ENCODE measurements at places on chromosomes 2 and 18.

GRCh38 chr18:55534996-55535395 is 53.0 kb downstream of the TCF4 start:
- DNase-seq, result no peak

- no peak for DNase-seq
These were observed 52.1 kb downstream of the ZBTB7C start for GRCh38 chr18:48356909-48357631.

- DNase-seq, result no peak
These were observed 97.8 kb downstream of the CSRNP3 start for GRCh38 chr2:165567273-165567672.

DNA sequence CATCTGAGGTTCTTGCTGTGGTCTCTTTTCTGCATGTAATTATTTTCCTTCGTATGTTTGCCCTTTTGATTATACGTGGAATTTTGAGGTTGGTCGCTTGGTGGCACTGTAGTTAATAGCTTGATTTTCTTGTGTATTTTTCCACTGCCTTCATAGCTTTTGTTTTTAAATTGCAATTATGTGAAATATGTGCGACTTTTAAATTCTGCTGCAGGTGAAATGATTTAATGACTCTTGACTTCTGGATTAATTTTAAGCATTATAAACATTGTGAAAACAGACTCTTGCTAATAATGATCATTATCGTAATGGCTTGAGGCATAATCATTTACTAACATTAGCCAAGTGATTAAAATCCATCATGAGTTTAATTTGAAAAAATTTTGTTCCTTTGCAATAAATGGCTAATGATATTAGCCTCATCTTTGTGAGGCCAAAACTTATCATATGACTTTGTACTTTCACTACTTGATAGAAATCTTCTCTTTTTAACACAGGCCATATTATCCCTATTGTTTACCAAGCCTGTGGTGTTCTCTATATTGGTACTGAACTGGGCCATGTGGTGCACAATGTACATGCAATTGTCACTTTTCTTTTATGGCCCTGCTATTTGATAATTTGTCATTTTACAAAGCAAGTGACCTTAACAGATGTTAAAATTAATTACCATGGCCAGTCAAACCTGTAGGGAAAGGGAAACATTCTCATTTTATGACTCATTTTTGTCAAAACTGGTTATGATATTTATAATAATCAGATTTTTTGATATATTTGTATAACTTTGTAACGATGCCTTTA is 62.8 kb upstream of the NEUROD1 start:
- peak; percentile 56 for DNase-seq

DNA sequence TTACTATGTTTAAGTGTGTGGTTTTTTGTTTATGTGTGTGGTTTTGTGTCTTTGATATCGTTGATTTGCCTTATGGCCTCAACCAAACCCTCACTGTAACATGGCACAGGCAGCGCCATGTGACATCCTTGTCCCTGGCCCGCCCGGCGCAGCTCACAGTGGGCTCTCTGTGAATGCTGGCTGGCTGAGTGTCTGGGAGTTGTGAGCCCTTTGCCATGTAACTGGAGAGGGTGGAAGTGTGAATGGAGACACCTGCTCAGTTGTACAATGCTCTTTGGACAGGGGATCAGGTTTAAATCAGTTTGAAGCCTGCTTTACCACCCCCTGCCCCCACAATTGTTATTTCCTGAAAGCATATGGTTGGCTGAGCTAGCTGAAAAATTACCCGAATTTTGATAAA is 41.8 kb downstream of the TCF7L1 start:
- DNase-seq, result no peak

GRCh38 chr2:149561309-149561926 is 26.2 kb downstream of the MMADHC start:
- DNase-seq, result peak; percentile 12

GRCh38 chr2:24345937-24346336 is 14.4 kb downstream of the ITSN2 start:
- no peak for DNase-seq

- DNase-seq, result no peak
These were observed 29.3 kb downstream of the COX7A2L start for GRCh38 chr2:42331569-42332284.

DNA sequence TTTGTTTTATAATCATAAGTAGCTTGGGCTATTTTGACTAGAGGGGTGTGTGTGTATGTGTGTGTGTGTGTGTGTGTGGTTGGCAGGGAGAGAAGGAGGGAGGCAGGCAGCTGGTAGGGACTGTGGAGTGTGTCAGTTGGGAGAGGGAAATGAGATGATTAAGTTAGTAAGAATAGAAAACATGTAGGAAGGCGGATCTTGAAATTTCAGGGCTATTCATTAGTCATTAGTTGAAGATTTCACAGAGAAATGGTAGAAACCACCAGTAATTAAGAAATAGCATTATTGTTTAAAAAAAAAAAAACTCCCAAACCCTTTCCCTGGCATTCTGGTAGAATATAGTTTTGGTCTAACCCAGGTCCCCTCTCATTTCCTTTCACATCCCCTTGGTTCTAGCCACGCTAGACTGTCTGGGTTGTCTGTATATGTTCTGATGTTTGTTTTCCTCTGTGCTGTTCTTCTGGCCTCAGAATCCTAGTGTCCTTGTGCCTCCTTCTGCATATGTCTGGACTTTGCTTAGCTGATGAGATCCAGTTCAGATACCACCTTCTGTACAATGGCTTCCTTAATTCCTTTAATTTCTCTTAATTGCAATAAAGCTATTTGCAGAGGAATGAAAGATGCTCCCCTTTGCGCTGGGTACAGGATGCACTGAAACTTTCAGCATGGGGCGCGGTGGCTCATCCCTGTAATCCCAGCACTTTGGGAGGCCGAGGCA is 161.6 kb downstream of the NEDD4L start:
- DNase-seq, result peak; percentile 95

DNA sequence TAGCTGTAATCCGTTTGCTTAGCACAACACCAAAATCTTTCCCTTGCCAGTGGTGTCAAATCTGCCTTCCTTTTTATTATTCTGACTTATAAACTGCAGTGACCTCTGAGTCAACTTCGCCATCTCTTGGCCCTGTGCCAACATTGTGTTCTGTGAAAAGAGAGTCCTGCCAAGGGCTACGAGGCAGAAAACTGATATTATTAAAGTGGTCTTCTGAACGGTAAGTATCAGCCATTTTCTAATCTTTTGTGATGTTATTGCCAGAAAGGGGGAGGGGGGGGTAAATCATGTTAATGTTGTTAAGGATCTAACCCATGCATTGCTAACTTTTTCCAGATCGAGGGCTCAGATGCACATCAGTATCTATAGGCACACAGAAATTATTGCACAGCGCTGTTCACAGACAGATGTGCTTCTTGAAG is 121.5 kb upstream of the LTBP1 start:
- no peak for DNase-seq

GRCh38 chr2:147293991-147294824 is 550.6 kb upstream of the ACVR2A start:
- DNase-seq, result no peak

DNA sequence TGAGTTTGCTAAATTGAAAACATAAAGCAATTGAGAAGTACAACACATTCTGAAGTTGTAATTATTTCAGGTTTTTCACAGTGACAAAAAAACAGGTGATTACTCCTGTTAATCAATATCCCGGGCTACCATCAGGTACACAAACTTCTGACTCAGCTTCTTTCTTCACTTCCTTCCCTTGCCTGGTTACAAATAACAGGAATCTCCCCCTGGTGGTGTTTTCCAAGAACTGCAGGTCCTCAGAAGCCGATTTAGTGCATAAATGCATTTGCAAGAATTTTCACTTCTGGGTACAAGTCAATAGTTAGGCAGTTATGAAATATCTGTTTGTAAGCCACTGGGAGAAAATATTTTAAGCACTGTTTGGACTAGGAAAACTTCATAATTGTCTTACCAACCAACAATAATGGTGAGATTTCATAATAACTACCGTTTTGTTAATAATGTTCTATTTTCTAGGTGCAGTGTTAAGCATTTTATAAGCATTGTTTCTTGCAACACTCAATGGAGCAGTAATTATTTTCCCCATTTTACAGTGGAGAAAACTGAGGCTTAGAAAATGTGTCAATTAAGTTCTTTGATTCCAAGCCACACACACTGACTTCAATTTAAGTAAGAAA is 12.4 kb upstream of the GMCL1 start:
- peak; percentile 84 for DNase-seq

- no peak for DNase-seq
These were observed 790.4 kb downstream of the TSN start for GRCh38 chr2:122545821-122546220.

- DNase-seq, result no peak
These were observed 102.4 kb upstream of the EPAS1 start for GRCh38 chr2:46194856-46195255.

- peak; percentile 42 for DNase-seq
These were observed 175.1 kb downstream of the GALNT1 start for GRCh38 chr18:35756506-35757117.

DNA sequence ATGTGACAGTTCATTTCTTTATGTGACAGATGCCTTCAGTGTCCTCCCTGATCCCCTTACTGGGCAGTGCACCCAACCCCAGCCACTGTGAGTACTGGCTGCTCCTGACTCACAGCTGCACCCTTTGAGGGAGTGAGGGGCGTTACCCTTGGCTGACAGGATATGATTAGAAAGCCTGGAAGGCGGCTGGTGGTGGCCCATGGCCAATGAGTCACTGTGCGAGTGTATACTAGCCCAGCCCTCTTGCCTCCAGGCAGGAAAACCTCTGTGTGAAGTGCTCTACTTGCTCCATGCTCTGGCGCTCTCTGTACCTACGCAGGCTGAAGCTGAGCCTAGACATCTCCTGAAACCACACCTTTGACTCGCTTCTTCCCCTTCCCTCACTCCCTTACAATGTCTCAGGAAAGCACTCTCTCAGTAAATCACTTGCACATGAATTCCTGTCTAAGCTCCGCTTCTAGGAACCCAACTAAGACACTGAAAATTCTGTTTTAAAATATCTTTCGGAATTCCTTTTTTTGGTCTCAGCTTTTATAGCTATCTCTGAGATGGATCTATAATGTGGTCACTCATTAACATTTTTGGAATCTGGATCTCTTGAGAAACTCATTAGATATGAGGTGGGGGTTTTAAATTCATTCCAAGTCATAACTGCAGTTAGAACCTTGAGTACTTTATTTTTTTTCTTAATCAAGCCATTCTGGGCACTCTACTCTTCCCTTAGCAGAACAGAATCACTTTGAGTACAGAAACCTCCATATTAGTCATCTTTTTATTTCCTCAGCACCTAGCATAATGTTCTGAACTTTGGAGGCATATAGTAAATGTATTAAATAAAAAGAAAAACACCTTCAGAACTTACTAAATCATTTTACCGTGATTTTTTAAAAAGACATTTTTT is 25.3 kb upstream of the STAM2 start:
- peak; percentile 97 for DNase-seq

DNA sequence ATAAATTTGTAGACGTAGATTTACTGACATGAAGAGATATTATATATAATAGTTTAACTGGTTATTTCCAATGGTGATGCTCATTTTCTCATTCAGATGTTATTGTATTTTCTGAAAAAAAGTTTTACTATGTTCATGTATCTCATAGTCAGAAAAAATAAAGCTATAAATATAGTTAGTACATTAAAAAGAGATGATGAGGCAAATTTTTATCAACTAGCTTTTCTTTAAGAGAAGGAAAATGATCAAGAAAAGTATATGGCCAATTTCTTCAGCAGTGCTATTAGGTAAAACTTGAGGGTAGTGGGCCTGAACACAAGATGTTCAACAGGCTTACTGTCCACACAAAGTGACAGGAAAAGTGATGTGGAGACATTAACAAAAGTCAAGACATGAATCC is 11.7 kb downstream of the TTC21B start:
- DNase-seq, result no peak

- DNase-seq, result no peak
These were observed 76.9 kb downstream of the WDSUB1 start for GRCh38 chr2:159209341-159210306.

GRCh38 chr2:182682210-182682609 is 33.8 kb upstream of the DNAJC10 start:
- no peak for DNase-seq

DNA sequence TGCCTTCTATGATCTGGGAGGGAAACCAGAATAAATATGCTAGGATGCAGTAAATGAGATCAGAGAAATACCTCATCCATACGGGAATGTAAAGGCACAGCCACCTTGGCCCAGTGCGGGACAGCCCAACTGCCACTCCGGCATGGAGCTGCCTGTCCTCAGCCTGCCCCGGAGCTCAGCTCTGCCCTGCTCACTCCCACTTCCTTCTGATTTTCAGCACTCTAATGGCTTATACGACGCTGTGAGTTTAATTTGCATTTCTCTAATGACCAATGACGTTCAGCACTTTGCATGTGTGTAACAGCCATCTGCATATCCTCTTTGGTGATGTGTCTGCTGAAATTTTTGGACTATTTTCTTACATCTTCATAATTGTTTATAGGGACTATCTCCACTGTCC is 172.5 kb upstream of the RAB6C start:
- no peak for DNase-seq

DNA sequence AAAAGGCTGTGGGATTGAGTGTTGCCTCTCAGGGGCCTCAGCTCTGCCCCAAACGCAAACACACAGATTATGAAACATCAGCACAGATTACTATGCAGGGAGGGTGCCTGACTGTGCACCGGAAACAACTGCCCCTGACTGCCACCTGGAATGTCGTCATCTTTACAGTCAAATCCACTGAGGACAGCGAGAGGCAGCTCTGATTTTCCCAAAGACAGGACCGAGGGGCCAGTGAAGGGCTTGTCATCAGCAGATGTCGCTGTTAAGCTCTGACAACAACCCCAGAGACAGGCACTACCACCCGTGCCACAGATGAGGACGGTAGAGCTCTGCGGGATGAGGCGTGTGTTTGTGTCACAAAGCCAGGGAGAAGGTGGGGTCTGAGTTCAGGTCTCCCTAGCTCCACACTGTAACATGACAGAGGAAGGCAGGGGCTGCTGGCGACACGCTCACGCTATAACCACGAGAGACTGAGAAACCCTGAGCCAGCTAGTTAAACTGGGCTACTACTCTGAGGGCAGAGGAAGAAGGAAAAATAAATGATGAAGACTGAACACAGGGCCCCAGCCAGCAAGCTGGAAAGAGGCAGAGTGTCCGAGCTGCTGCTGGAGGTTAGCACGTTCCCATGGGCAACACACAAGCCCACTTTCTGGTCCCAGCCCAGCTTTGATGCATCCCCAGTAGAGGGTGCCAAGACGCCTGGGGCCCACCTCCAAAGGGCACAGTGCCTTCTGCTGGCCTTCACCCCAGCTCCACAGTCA is 47.0 kb downstream of the PARD6G start:
- no peak for DNase-seq

DNA sequence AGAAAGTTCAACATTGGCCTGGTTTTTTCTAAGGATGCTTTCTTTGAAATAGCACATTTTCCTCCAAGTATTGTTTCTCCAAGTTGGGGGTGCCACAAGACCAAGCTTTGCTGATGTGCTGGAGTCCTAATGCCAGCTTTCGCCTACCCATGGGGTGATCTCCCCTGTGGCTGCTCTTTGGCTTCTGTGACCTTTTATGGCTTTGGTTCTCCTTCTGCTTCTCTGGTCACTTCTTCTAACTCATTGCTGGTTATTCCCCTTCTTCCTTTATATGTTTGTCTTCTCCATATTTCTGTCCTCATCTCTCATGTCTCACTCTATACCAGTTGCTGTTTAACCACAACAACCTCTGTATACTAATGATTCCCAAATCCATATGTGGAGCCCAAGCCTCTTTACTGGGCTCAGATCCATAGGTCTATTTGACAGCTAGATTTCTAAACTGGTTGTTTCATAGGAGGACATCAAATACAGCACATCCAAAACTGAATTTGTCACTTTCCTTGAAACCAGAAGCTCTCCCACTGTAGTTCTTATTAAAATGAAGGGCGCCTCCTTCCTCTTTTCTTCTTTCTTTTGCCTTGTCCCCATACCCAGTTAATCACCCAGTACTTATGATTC is 23.1 kb downstream of the APOB start:
- DNase-seq, result no peak

GRCh38 chr18:9211955-9212354 is 75.4 kb downstream of the ANKRD12 start:
- DNase-seq, result no peak

Data from HCEC 1CT (cell line).